ENCODE measurements at places on chromosomes 11 and 22.

- no peak for DNase-seq
These were observed 1.5 kb downstream of the ANO9 start for GRCh38 chr11:440065-441042.

GRCh38 chr11:102400603-102401002 lies 52.0 kb downstream of the TMEM123 start:
- no peak for DNase-seq

DNA sequence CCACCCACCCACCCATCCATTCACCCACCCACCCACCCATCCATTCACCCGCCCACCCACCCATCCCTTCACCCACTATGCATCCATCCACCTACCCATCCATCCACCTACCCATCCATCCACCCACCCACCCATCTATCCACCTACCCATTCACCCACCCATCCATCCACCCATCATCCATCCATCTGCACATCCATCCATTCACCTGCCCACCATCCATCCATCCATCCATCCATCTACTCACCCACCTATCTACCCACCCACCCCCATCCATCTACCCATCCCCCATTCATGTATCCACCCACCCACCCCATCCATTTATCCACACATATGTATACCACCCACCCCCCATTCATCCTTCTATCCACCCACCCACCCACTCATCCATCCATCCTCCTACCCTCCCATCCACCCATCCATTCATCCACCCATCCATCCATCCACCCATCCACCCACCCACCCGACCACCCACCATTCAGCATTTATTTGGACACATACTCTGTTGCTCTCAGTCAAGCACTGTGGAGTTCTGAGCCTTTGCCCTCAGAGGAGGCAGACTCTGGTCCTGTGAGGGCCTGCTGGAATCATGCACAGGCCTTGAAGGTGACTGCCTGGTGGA lies 380.1 kb downstream of the TBC1D22A start:
- no peak for DNase-seq

DNA sequence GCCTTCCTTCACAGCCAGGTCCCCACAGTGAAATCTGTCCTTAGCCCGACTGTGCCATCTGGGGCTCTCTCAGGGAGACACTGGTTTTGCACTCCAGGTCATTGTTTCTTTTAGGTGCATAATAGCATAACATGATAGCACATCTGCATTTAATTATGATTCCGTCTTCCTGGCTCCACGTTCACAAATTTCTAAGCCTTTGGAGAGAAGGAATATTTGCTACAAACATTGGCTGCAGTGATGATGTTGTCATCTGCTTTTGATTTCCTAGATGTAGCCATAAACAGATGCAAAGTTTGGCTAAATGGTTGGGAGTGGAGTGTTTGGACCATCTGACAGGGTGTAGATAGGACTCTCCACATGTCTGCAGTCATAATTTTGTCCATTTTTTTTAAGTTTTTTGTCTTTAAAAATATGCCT lies 12.0 kb upstream of the CAT start:
- no peak for DNase-seq

GRCh38 chr11:17827006-17827405 lies 92.4 kb downstream of the KCNC1 start:
- DNase-seq: peak; percentile 59

DNA sequence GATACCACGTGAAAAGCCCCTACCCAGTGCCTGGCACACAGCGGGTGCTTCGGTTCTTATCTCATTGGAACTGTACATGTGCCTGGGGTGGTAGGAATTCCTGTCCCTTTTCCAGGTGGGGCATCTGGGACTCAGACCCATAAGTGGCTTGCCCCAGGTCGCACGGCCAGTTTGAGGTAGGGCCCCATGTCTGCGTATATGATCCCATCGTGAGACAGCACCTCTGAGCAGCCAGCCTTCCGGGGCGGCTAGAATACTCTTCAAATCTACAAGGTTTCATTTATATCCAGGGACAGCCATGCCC lies 33.5 kb upstream of the SMIM38 start:
- no peak for DNase-seq

DNA sequence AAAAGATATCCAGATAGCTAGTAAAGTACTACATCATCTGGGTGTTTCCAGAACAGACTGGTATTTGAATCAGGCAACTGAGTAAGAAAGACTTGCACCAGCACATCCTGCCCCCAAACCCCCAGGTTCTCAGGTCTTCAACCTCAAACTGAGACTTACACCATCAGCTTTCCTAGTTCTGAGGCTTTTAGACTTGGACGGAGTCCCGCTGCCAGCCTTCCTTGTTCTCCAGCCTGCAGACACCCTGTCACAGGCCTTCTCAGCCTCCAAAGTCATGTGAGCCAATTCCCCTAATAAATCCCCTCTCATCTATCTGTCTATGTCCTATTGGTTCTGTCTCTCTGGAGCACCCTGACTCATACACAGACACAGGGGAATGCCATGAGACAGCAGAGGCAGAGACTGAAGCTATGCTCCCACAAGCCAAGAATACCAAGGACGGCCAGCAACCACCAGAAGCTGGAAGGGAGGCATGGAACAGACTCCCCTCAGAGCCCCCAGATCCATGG lies 10.9 kb downstream of the SMCO4 start:
- no peak for DNase-seq

GRCh38 chr22:37019309-37020191 lies at the start of the genes MPST and TST:
MPST (plus strand) TSS chr22:37019742; CDS start chr22:37019837, 95 bp downstream.
TST (minus strand) TSS chr22:37019447; CDS start chr22:37018732, 715 bp downstream.
- DNase-seq: peak; percentile 30

GRCh38 chr11:32874132-32874531 lies 18.5 kb upstream of the QSER1 start:
- DNase-seq: no peak

GRCh38 chr11:84564180-84564866 lies 1062.8 kb downstream of the DLG2 start:
- DNase-seq: no peak

GRCh38 chr11:5065027-5065426 lies 4.3 kb upstream of the OR52E1 start:
- DNase-seq: no peak
